ENCODE measurements at places on chromosomes 7 and 10.

GRCh38 chr7:114628362-114628761 is 213.7 kb downstream of the FOXP2 start:
- H3K4me3 ChIP-seq, result no peak overlapping the region
- no peaks in the 10 kb centered on the region for H3K4me1 ChIP-seq
- H3K27me3 ChIP-seq, result no peaks in the 10 kb centered on the region

DNA sequence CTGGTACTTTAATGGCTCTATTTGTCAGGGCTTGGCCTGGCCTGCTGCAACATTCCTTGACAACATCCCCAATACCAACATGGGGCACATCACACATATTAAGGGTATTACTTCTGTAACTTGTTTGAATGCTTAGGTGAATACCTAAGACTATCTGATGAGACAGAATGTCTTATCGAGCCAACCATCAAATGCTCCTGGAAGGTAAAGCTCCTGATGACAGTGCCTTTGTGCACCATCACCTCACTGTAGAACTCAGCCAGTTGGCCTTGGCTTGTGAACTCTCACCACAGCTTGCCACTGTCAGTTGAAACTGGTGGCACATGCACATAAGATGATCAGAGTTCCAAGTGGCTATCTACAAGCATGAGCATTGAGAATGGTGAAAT is 3.7 kb upstream of the MYO1G start:
- no peaks in the 10 kb centered on the region for H3K27me3 ChIP-seq
- H3K36me3 ChIP-seq, result peaks cover 60% of the 10 kb centered on the region
- no peak overlapping the region for H3K4me3 ChIP-seq
- no peak overlapping the region for H3K27ac ChIP-seq
- peaks cover 76% of the 10 kb centered on the region for H3K4me1 ChIP-seq

DNA sequence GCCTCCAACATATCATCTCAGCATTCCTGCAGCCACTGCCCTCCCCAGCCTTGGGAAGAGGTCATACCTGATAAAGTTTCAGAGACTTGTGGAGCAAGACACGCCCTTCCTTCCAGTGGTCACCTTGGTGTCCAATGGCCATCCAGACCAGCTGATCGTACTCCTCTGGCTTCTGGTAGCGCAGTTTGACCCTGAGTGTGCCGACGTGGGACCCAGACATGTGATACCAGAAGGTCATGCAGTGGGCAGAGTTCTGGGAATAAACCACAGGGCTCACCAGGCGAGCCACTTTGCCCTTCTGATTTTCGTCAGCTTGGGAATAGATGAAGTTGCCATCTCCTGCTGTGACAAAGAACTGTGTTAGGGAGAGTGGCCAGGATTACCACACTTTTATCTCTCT is 148.3 kb downstream of the NRP1 start:
- no peaks in the 10 kb centered on the region for H3K27me3 ChIP-seq
- H3K27ac ChIP-seq, result no peak overlapping the region
- H3K4me3 ChIP-seq, result no peak overlapping the region
- H3K36me3 ChIP-seq, result no peaks in the 10 kb centered on the region

- DNase-seq, result no peak
- H3K27ac ChIP-seq, result no peak overlapping the region
- no peak overlapping the region for H3K4me3 ChIP-seq
- no peaks in the 10 kb centered on the region for H3K4me1 ChIP-seq
- H3K36me3 ChIP-seq, result no peaks in the 10 kb centered on the region
These were observed 51.6 kb downstream of the PIK3CG start for GRCh38 chr7:106916679-106917078.

DNA sequence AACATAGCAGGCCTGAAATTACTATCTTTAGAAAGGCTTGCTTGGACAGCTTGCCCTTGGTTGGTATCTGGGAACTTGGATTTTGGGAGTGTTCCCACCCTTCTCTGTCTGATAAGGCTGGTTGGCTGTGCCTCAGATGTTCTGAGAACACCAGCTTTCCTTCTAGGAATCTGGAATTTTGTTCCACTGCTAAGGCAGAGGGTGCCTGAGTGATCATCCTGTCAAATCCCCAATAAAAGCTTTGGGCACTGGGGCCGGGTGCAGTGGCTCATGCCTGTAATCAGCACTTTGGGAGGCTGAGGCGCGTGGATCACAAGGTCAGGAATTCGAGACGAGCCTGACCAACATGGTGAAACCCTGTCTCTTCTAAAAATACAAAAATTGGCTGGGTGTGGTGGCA is 5.0 kb downstream of the TRUB1 start:
- H3K4me1 ChIP-seq, result peaks cover 15% of the 10 kb centered on the region
- H3K4me3 ChIP-seq, result no peak overlapping the region
- DNase-seq, result no peak
